ENCODE measurements at places on chromosomes 6 and 20.
A peak's percentile ranks its signal among the peaks of the same experiment; 100 is the strongest.

- DNase-seq = no peak
Observed at GRCh38 chr6:40743226-40743625, 156.1 kb upstream of the LRFN2 start.

DNA sequence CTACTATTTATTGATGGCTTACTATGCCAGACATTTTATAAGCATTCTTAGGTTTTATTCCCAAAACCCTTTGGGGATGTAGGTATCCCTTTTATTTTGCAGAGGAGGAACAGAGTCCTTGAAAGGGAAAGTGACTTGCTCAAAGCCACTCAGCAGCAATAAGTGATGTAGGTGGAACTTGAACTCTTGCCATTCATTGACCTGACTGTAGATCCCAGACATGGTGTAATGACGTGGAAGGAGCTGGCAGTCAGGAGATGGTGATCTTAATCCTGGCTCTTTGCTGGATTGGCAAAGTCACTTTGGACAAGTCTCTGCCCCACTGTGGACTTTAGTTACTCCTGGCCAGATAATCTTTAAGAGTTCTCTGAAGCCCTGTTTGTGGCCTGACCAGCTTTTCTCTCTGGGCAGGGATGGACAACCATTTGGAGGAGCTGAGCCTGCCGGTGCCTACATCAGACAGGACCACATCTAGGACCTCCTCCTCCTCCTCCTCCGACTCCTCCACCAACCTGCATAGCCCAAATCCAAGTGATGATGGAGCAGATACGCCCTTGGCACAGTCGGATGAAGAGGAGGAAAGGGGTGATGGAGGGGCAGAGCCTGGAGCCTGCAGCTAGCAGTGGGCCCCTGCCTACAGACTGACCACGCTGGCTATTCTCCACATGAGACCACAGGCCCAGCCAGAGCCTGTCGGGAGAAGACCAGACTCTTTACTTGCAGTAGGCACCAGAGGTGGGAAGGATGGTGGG lies 1.6 kb downstream of the DBNDD2 start:
- DNase-seq = no peak

DNA sequence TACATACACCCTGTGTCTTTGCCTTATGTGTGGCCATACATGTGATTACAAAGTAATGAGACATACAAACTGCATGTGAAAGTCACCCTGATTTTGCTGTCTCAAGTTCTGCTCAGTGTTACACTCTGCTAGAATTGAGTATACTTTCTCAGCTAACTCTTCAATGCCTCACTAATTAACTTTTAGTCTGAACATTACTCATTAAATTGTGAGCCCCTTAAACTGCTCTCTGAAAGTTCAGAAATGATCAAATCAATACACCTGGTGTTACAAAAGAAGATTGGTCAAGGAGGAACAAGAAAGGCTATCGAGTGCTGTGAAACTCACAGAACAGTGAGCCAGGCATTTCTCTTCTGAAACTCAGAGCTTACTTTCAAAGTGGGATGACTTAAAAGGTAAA lies 71.3 kb downstream of the MKKS start:
- no peak for DNase-seq

GRCh38 chr6:21241231-21242130 lies 352.1 kb upstream of the SOX4 start:
- no peak for DNase-seq

GRCh38 chr20:9576695-9577094 lies 62.3 kb downstream of the LAMP5 start:
- peak; percentile 13 for DNase-seq

Measured in MV-4-11 (cell line).